ENCODE measurements at places on chromosomes 12 and 14. TPM values are rescaled to one million over a fixed set of nuclear protein-coding genes. Genes with fewer than 3 reads are reported as not detected.

The SYCP3 gene
- polyA plus RNA-seq: 1.4 TPM

The IAPP gene
- polyA plus RNA-seq: not detected

The KCNMB4 gene
- polyA plus RNA-seq: 18.6 TPM

DNA sequence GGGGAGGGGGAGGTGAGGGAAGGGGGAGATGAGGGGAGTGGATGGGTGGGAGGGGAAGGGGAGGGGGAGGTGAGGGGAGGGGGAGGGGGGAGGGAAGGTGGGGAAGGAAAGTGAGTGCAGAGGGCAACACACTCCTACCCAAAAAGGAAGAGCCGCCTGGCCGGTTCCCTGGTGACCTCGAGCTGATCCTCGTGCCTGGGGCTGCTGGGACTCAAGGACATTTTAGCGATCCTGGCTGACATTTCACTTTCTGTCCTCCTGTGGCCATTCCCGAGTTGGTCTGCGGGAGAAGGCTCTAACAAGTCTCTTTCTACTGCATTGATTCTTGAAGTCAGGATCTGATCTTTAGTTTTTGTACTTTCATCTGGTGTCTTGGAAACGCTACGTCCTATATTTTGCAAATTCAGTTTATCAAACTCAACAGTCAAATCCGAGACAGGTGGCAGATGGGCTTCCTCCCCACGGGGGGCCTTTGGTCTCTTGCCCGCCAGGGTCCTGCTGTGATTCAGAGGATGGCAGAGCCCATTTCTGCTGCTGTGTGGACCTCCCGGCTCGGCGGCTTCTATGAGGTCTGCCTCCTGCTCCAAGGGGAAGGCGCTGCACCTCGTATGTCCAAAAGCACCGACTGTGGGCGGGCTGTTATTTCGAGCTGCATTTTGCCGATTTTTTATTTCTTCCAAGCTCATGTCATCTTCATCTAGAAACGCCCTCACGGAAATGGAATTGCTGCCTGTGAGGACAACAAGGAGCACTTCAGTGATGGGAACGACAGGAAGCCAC lies 19.1 kb downstream of the PGAM5 start:
- DNase-seq: no peak

DNA sequence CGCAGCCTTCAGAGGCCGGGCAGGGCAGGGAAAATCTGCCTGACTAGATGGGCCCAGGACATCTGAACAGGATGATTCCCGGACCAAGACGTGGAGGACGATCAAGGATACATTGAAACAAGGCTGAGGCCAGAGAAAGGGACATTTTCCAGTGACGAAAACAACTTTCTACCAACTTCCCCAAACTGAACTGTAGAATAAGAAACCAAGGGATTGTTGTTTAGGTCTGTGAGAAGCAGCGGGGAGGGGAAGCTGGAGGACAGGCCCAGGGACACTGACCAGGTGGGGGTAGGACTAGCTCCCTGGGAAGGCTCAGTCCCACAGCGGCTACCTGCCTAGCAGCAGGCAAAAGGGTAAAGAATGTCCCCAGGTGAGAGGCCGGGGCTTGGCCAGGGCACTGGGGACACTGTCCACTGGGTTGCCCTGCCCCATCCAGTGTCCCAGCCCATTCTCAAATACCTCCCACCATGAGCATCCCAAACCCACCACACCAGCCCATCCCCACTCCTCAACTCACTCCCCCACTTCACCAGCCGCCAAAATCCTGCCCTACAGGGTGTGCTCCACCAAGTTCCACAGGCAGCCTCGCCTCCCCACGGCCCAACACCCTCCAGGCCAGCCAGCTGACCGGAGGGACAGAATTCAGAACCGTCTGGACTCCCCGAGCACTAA lies 995 bp downstream of the TNFRSF1A start:
- no peak for DNase-seq
